Stimulated activated CD4-positive, alpha-beta T cell treated with anti-CD3 and anti-CD28 coated beads, Interleukin-4, amount 100 ng/mL, for 4 hours (primary cell): ENCODE measurements at places on chromosomes 4 and X.

GRCh38 chr4:25085671-25086070, 54.9 kb upstream of the LGI2 start:
- DNase-seq: no peak

GRCh38 chr4:147735413-147736301, 3.8 kb downstream of the ARHGAP10 start:
- no peak for DNase-seq

DNA sequence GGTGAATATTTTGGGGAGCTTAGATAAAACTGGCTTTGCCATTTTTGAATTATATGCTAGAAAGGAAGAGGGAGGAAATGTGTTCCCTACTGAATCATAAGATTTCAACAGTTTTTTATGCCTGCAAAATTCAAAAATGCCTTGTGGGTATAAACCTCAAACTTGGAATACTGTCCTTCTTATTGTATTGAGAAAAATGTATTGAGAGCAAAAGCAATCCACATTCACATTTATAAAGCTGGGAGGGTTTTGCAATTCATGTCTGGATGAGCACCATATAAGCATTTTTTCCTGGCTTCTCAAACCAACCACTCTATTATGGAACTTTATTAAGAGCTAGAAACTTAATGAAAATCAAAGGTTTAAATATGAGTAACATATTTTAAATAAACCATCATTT, 289.8 kb downstream of the PCDH7 start:
- DNase-seq: no peak

DNA sequence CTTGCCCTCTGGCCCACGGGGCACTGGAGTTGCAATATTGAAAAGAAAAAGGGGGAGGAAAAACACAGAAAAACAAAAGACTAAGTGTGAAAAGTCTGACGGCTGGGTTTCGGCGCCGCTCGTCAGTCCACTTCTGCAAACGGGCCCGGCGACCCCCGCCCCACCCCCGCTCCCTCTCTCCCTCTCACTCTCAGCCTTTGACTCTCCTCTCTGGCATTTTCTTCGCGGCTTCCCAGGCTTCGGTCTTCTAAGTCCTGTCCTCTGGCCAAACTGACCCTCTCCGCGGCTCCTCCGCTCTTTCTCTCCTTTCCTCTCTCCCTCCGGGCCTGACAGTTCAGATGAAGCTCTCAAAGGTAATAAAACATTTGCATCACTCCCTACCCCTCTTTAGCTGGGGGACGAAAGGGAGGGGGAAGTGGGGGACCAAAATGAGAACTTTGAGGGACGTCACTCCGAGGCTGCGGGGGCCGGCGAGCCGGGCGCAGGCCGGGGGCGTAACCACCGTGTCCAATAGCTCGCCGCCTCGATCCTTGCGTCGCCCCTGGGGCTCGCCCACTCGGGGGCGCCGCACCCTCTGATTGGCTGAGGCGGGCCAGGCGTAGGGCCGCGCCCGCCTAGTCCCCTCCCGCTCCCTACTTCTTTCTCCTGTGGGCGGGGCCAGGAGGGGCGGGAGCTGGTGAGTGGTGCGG, at the start of gene NKX6-1:
Gene NKX6-1, minus strand, starts transcription at position 358 of the 689 bp plus-strand sequence. CDS start 1,064 bp downstream, outside the sequence.
- DNase-seq: no peak

DNA sequence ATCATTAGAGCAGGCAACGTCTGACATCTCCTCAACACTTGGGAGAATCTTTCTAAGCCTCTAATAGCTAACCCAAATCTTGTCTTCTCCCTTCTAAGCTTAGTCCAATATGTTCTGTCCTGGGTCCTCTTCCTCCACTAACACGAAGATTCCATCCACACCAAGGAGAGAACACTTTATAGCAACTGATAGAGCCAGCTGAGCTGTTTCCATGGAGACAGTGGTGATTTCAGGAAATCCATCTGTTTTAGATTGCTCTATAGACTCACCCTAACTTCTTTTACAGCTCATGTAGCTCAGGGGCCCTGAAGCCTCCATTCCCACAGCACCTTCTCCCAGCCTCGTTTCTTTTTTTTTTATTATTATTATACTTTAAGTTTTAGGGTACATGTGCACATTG, 37.4 kb downstream of the SCD5 start:
- no peak for DNase-seq

GRCh38 chr4:22485737-22486136, 30.1 kb downstream of the ADGRA3 start:
- no peak for DNase-seq

DNA sequence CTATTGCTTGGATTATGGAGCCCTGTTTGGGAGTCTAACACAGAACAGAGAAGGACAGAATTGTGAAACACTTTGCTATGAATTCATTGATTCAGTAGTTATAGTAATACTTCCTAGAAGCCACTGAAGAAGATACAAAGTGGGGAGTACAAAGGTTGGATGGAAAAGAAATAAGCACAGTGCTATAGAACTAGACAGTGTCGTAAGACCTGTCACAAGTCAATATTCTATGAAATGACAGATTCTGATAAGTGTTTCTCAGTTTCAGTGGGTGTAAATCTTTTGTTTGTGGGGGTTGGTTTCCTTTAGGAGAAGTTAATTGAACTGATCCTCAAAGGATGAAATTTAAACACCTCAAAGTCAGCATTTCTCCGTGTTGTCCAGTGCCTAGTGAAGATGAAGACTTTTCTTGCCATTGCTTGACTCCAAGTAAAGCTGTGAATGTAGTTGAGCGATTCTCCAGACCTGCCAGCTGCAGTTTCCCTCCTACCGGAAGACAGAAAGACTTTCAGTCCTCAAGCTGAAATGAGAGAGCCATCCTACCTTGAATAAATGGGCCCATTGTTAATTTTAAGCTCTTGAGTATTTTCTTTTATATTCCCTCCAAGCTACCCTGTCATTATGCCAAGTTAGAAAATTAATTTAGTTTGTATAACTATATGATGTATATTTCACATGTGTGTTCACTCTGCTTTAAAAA, 7.9 kb downstream of the PDLIM5 start:
- no peak for DNase-seq

- DNase-seq: no peak
Measured at GRCh38 chrX:16635596-16635995, 14.4 kb upstream of the S100G start.

DNA sequence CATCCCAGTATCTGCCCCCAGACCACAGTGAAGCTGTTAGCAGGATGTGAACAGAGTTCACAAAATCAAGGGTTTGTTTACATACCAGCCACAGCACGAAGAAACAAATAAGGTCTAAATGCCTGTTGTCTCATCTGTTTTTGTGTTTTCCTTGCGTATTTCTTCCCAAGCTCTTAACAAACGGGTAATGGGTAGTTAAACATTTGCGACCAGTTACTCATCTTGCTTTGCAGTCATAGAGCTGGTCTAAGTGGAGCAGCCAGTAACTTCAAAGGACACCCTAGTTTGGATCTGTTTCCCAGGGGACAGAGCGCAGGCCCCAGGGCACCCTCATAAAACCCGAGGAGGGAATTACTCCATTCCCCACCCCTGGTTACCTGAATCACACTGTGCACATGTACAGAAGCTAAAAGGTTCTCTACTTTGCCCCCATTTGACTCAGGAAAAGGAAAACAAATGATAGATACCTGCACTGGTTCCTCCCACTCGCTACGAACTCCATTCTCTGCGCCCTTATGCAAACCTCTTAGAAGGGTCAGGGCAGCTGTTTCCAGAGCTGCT, 68.8 kb downstream of the MAML3 start:
- DNase-seq: no peak

DNA sequence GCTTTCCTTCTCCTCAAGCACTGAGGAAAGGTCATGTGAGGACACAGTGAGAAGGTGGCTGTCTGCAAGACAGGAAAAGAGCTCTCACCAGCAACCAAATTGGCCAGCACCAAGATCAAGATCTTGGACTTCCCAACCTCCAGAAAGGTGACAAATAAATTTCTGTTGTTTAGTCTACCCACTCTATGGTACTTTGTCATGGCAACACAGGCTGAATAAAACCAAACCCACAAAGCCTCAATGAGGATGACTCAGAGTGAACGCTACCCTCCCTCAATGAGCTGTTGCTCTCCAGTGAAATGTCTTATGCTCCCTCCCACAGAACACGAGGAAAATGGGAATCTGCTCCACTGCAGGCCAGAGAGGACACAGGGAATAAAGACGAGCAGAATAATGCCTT, 244.1 kb downstream of the RAB28 start:
- no peak for DNase-seq

DNA sequence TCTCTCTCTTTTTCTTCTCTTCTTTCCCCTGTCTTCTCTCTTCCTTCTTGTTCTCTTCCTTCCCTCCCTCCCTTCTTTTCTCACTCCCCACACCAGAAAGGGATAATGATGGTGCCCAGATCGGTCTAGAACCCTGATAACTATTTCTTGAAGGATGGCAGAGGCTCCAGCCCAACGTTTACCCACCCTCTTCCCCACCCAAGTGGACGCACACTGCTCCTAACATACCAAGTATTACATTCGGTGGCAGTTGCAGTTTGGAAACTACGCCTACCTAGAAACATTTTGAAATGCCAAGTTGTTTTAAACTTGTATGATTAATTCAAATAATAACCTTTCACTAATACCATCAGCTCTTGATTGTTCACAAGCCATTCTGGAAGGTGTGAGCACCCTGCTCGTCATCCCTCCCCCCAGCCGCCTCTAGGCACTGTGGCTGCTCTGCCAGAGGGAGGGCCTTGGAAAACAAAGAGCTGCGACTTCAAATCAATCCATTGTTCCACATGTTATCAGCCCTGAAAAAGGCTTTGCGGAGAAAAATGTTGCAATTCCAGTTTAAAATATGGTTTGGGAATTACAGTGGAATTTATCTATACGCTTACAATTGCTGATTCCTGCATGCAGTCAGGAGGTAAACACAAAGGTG, 1017.5 kb upstream of the TENM3 start:
- no peak for DNase-seq

- no peak for DNase-seq
Measured at GRCh38 chr4:138865765-138866164, 149.8 kb upstream of the NOCT start.

DNA sequence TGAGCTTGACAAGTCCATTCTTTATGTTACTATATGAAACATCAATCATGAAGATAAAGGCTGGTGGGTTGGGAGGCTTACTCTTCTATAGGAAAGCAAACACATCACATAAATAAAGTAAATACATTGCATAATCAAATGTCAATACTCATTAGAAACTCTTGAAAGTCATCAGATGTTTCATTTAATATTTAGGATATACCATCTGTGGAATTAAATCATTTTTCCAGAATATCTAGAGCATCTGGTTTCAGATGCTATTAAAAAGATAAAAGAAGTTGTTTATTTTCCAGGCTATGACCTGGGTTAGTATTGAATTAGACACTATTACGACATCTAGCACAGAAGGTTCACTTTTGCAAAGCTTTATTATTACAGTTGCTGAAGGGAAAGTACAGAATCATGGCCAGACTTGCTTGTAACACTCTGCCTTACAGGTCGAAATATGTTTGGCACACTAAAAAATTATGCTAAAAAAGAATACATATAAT, 72.6 kb downstream of the METTL14 start:
- DNase-seq: no peak

DNA sequence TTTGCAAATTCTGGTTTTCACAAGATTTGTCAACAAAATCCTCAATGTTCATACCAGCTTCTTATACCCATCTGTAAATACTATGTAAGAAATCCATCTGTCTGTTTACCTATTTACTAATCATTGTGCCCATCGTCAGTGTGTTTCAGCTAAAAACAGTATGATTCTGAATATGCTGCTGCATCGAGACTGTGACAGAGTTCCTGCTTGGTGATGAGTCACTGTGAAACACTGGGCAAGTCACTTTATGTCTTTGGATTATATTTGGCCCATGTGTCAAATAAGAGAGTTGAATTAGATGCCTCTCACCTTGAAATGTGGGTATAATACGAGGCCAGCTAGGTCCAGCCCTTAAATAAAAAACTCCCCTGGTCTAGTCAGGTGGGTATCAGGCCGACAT, 79.3 kb downstream of the CBLL2 start:
- no peak for DNase-seq

GRCh38 chr4:8910822-8911315, 39.2 kb upstream of the HMX1 start:
- DNase-seq: no peak

GRCh38 chr4:102625232-102625930, 124.2 kb downstream of the NFKB1 start:
- peak; percentile 57 for DNase-seq

DNA sequence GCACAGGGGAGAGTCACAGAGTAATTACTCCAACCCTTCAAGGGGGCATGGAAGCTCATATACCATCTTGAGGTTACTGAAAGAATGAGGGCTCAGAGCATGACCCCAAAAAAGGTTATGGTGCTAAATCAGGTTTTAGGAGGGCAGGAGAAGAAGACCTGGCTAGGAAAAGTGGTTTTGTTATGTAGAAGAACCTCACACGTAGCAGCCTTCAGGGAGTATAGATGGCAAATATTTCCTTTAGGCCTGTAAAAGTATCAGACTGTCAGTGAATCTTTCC, 102.0 kb upstream of the PDE5A start:
- no peak for DNase-seq

DNA sequence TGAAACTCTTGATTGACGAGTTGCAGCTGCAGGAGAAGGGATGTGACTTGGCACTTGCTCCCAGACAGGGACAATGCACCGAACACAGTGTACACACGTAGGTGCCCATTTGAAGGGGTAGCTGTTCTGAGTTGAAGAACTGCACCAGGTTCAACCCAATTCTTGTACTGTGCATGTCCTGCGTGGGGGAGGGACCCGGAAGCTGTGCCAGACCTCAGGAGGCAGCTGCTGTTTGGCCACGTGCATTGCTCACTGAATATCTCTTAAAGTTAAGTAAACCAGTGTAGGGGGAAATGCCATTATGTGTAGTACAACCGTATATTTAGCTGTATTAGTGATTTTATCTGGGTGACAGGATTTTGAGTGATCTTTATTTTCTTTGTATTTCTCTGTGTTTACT, 12.0 kb upstream of the RBBP7 start:
- no peak for DNase-seq

- DNase-seq: no peak
Measured at GRCh38 chrX:120585702-120586101, 18.2 kb upstream of the MCTS1 start.

DNA sequence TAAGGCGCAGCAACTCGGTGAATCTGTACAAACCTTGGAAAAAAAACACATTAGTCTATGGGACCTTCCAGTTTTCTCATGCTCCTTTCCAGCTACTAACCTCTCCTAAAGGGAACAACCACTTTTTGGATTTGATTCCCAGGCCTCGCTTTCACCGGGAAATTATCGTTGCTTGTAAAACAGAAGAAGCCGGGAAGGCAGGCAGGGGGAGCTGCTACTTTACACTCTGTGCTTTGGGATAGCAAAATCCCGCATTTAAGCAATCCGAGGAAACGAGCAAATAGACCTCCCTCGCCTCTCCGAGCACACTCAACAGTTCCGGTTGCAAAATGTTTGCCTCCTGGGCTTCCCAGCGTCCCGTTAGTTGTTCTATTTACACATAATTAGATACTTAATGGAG, 1.2 kb downstream of the CD38 start:
- no peak for DNase-seq

DNA sequence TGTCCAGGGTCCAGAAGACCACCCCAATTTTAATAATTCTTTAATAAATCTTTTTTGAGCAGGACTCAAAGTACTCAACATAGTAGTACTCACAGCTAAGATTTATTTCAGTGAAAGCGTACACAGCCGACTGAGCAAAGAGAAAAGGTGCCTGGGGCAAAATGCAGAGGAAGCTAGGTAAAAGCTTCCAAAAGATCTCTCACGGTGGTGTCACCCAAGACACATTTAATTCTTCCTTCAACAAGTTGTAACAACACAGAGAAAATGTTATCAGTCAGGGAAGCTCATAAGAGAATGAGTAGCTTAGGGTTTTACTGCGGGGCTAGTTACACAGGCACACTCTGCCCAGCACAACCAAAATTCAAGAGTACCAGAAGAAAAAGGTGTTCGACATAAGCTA, 201.1 kb downstream of the OPHN1 start:
- no peak for DNase-seq
